Right kidney (tissue), 9 donors: ENCODE measurements at places on chromosomes 6 and 20.

DNA sequence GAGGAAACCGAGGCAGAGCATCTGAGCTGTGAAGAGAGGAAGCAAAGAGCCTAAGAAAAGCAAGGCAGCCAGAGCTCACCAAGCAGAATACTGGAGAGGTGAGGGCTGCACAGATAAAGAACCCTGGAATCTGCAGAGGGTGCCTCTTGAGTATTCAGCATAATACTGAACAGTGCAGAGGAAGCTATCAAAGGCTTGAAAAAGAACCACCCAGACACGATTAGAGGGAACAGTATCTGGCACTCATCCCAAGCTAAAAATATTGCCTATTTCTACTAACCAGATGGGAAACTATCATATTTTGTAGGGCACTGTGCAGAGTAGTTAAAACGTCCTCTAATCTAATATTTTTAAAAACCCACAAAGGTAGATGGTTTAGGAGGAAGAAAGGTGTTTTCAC, 41.8 kb upstream of the OPRM1 start:
- no peak for DNase-seq

GRCh38 chr6:7859591-7859990, 51.0 kb downstream of the TXNDC5 start:
- DNase-seq = no peak

GRCh38 chr20:56628873-56629463, at the start of gene TFAP2C:
Gene TFAP2C (plus strand): TSS chr20:56629306. CDS start chr20:56629545, 239 bp downstream.
- DNase-seq = peak; percentile 78

- no peak for DNase-seq
These were observed 23.3 kb downstream of the NAPB start for GRCh38 chr20:23397961-23398360.

DNA sequence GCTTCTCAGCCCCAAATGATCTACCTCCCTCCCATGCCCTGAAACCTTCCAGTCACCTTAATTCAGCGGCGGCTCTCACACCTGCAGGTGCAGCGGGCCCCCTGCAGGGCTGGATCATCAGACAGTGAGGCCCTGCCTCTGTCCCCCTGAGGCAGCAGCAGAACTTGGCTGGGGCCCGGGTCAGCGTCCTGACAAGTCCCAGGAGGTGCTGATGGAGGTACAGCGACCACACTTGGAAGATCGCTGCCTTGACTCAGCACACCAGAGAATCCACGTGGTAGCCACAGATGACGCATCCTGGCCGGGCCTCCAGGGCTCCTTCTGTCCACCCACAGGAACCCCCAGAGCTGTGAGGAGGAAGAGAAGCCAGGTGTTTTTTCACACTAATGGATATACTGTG, 116.4 kb upstream of the THBS2 start:
- no peak for DNase-seq

DNA sequence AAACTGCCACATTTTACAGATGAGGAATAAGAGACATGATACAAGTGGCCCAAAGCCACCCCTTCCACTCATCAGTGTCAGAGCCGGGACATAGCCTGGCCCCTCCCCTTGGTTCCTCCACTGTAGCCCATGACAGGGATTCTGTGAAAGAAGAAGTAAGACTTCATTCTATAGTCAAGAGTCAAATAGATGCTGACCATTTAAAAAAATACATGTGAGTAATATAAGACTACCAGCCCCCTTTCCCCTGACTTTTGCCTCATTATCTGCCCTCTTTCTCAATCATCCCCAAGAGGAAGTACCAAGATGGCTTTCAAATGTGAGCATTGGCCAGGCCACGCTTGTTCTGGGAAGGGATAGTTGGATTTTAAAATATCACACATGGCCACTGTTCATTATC, 57.8 kb upstream of the TAB2 start:
- no peak for DNase-seq
